ENCODE measurements at places on chromosomes 5 and 9.

DNA sequence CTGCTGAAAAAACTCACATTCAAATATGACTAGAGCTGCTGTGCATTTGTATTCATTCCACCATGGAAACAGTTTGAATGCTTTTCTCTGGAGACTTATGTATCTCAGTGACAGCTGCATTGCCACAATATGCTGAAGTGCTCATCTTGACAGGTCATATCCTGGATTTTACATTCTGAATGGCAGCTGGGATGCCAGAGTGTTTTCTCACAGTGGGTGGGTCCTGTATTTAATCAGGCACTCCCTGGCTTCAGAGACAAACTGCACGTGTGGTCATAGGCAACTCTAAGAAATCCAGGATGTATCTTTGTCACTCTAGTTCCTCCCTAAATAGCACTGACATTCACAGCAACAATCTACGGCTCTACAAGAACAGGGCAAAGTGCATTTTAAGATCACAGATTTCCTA, 75.6 kb downstream of the ST8SIA4 start:
- DNase-seq: peak; percentile 12

DNA sequence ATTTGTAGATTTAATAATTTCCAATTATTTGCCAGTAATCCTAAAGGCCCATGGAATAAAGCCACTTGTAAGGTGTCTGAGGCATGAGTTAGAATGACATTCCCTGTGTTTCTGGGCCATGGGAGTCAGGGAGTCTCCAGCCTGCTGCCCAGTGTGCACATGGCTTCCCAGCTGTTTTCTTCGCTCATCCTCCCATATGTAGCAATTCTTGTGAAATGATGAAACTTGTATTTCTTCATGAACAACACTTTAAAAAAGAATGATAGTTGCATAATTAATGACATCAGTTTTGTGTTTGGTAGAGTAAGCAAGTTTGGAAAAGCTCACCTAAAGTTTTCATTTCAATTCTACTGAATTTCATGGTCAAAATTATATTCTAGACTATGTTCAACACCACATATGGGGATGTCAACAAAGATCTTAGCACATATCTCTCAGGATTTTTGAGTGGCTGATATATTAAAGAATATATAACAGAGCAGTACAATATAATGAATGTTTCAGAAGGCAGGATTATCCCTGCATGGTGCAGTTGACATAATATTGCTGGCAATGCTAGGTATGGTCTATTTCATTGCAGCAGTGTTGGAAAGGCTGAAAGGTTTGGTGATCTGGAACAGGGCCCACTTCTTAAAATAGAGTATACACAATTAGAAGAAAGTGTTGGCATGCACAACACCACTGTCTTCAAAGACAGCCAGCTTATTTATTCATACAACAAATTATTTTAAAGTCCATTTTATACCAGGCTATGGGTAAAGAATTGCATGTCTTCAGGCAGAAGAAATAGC, 44.7 kb downstream of the GRIN3A start:
- DNase-seq: no peak

GRCh38 chr9:127489471-127490115, 38.3 kb downstream of the LRSAM1 start:
- no peak for DNase-seq

DNA sequence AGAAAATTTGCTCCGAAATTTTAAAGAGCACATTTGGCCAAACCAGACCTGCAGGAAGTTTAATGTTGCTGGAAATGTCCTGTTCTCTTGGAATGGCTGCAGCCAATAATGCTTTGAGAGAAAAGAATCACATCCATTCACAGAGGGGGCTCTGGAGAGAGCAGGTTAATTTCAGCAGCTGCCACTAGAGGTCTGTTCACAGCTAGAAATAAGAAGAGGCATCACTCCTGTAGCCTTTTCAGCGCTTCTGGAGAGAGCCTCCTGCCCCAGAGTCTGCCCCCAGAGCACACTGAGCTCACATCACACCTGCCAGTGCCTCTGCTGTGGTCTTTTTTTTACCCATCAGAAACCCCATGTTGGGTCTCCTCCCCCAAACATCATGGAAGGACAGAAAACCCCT, 124.8 kb upstream of the RAD23B start:
- DNase-seq: no peak

DNA sequence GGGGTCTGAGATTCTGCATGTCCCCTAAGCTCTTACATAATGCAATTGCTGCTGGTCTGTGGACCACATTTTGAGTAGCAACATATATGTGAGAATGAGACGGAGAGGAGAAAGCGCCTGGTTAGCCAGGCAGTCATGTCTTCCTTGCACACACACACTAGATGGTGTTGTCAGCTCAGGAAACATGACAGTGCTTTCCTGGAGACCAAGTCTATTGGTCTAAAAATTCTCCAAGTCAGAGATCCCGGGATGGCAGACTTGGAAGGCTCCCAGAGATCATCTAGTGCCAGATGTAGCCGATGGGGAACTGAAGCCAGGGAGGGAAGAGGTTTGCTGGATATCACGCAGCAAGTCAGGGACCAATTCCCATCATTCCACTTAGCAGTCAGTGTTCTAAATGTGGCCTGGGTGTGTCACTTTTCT, 53.4 kb downstream of the GALNT12 start:
- DNase-seq: peak; percentile 64

DNA sequence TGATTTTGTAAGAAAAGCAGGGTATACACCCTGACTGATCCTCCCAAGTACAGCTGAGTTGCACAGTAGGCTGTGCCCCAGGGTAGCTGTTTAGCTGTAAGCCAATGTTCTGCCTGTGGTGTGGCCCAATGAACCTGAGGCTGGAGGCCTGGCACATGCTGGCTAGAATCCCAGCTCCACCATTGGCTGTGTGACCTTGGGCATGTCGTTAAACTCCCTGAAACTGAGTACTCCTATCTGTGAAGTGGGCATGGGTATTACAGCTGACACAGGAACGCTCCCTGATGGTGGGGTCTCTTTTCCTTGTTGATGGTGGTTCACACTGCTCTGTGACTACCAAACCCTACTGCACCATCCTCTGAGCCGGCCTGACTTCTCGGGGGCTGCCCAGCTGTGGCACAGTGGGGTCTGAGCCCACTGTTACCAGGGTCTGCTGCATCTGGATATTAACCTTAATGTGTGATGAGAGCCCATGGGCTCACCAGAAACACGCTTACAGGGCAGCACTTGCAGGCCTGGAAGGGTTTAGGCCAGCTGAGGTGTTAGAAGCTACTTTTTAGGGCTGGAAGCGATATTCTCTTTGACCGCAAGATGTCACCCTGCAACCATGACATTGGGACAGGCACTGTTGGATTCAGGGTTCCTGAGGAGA, 7.0 kb upstream of the GADD45G start:
- DNase-seq: no peak

- no peak for DNase-seq
Observed at GRCh38 chr5:137960141-137960540, 70.9 kb downstream of the PKD2L2 start.

DNA sequence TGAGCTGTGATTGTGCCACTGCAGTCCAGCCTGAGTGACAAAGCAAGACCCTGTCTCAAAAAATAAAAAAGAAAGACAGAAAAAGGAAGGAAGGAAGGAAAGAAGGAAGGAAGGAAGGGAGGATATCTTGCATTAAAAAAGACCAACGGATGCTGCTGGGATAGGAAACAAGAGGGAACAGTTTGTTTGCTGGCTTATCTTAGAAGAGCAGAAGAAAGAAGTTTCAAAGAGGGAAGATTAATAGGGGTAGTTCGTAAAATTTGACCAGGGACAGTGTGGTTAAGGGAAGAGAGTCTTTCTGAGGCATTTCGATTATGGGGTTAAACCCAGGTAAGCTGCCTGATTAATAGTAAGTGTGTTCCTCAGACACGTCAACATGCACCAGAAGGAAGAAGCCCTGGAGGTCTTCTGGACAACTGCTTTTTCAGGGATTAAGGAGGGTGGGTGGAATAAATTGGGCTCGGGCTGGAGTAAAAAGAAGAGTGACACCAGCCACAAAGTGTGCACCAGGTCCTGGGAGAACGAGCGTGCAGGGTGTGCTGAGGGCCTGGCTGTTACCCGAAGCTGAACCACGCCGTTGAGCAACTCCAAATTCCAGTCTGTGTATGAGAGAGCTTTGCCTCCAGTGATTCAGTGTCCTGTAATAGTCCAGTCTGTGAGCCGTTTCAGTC, 24.8 kb downstream of the FYB1 start:
- no peak for DNase-seq
